ENCODE measurements at places on chromosomes 4 and X.

DNA sequence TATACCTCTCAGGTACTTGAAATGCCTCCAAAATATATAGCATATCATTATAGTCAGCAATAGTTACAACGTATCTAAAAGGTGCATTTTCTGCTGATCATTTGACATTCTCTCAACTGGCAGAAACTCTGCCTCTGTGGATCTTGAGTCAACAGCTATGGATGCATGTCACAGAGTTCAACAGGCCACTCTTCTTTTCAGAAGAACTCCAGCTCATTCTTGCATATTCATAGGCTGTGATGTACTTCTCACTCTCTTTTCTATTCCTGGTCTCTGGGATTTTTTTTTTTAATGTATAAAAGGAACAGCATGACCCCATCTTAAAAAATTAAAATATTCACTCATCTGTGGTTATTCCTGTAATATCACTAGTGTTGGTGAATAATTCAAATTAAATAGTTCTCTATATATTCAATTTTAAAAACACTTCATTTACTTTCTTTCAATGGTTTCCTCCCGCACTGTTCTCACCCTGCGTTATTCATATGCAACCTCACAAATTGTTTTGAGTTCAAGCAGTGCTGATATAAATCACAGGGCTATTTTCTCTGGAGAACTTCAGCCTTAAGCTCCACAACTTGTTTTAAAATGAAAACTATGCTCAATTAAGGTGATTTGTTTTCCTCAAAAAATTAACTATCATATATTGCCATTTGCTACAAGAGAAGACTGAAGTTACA is 1111.2 kb upstream of the ADGRL3 start:
- DNase-seq: no peak

DNA sequence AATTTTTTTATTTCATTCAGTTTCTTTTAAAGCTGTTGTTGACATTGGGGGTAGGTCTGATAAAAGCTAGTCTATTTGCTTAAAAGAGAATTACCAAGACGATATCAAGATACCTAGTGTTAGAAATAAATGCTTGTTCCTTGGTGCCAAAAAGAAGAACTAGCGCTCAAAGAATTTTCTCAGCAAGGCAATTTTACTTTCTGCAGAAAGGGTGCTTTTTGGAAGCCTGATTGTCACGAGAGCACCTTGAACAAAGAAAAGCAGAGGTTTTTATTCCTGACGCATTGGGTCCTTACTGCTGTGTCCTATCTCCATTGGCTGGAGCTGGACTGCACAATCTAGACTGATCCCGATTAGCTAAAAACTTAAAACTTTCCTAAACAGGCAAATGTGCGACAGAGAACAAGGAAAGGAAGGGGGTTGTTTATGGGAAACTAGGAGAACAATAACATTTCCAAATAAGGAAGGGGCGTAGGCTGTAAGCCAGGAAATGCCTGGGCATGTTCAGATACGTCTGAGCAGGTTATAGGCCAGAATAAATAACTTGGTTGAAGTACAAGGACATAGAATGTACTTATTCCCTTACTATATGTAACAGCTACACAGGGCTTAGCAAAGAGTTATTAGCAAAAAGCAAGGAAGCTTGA is 50.3 kb upstream of the STPG2 start:
- no peak for DNase-seq

GRCh38 chr4:182788201-182788600 is 129.0 kb downstream of the DCTD start:
- DNase-seq: no peak

- DNase-seq: no peak
Observed at GRCh38 chrX:145213504-145213903, 33.8 kb upstream of the SPANXN1 start.

DNA sequence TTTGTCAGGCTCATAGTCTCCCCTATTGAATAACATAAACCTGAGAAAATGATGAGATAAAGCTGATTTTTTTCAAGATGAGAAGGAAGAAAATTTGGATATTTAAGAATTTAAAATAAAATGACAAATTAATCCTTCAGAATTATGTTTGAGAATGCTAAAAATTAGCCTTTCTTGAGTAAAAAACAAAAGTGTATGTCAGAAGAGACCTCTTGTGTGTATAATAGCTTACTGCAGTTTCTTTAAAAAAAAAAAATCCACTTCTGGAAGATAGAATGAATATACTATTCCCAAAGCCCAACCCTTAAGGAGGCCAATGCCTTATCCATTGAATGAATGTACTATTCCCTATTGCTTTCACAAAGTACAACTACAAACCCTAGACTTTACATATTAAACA is 281.8 kb downstream of the RAPGEF2 start:
- no peak for DNase-seq

DNA sequence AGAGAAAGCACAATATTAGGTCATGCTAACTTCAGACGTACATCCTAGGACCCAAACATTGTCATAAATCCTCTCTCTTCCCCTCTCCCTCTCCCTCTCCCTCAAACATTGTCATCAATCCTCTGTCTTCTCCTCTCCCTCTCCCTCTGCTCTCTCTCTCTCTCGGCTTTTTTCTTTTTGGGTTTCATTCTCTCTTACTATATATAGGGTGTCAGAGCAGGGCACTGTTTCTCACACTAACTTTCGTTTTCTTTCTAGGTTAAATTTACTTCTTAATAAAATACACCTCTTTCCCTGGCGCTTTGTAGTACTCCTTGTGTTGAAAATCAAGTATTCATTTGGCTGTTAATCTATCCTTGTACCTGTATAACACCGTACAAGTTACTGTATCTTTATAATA is 37.0 kb upstream of the HERC5 start:
- no peak for DNase-seq

- no peak for DNase-seq
Observed at GRCh38 chrX:119970574-119970973, 27.0 kb upstream of the NKAP start.

- DNase-seq: no peak
Observed at GRCh38 chrX:16788477-16788876, 2.2 kb downstream of the TXLNG start.

- DNase-seq: no peak
Observed at GRCh38 chr4:38161208-38162113, 201.3 kb downstream of the PTTG2 start.

DNA sequence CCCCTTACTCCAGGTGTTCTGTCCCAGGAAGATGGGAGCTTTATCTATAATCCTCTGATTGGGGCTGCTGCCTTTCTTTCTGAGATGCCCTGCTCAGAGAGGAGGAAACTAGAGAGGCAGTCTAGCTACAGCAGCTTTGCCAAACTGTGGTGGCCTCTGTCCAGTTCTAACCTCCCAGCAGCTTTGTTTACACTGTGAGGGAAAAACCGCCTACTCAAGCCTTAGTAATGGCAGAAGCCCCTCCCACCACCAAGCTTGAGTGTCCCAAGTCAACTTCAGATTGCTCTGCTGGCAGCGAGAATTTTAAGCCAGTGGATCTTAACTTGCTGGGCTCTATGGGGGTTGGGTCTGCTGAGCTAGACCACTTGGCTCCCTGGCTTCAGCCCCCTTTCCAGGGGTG is 394.9 kb upstream of the PABPC5 start:
- DNase-seq: no peak

DNA sequence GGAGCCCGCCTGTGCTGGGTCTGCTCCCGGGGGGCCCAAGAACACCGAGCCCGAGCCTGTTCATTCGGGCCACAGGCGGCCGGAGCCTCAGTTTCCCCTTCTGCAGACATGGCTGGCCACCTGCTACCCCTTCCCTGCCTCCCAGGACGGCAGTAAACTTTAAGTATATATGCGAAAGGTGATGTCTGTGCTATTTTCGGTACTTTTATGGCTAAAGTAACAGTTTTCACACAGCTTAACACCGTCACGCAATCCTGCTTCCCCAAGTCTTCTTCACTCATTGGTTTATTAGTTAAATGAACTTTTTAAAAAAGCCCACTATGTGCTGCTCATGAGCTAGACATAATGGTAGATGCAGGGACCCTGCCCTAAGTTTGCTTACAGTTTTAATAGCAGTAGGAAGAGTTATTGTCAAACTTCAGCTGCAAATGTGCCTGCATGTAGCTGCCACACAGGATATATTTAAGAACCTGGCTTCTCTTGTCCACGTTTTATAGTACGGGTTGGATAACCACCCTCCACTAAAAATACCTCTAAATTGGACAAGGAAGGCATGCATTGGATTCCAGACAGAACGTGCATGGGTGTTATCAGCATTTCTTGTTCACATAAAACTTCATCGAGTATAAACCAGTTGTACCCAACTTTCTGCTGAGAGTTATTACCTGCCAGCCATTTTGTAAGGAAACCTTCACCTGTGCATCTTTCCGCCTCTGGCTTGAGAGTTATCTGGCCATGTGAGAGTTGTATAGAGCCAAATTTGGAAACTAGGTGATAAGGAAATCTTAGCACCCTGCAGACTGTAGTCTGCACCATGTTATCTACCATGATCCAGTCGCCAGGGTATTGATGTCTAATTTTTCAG is 741 bp downstream of the ANAPC4 start:
- DNase-seq: no peak

GRCh38 chr4:85476381-85476780 is 1.4 kb downstream of the ARHGAP24 start:
- no peak for DNase-seq

Data from caudate nucleus (tissue), 63 donors.